Stimulated activated CD4-positive, alpha-beta T cell treated with anti-CD3 and anti-CD28 coated beads, Interleukin-12 subunit alpha, Interleukin-12 subunit beta, amount 100 ng/mL, for 4 hours (primary cell): ENCODE measurements at places on chromosomes 3 and 15.
A peak's percentile ranks its signal among the peaks of the same experiment; 100 is the strongest.

GRCh38 chr3:191339316-191339917, 9.1 kb upstream of the UTS2B start:
- DNase-seq: no peak

DNA sequence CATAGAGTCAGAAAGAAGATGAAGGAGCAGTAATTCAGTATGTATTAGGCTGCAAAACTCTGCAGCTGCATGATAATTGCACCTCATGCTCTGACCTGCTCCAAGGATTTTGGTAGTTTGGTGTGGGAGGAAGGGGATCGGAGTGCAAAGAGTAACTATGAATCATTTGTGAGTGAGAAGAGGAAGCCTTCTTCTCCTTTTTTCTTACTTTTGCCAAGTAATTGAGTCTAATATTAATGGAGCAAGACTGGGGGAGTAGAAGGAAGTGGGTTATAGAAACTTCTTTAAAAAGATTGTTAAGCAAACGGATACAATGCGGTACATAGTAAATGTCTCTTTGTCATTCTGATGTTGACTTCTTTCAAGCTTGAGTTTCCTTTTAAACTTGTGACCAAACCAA, 276.5 kb downstream of the EDEM1 start:
- no peak for DNase-seq

- DNase-seq: no peak
Observed at GRCh38 chr15:57477736-57478522, 101.6 kb downstream of the CGNL1 start.

DNA sequence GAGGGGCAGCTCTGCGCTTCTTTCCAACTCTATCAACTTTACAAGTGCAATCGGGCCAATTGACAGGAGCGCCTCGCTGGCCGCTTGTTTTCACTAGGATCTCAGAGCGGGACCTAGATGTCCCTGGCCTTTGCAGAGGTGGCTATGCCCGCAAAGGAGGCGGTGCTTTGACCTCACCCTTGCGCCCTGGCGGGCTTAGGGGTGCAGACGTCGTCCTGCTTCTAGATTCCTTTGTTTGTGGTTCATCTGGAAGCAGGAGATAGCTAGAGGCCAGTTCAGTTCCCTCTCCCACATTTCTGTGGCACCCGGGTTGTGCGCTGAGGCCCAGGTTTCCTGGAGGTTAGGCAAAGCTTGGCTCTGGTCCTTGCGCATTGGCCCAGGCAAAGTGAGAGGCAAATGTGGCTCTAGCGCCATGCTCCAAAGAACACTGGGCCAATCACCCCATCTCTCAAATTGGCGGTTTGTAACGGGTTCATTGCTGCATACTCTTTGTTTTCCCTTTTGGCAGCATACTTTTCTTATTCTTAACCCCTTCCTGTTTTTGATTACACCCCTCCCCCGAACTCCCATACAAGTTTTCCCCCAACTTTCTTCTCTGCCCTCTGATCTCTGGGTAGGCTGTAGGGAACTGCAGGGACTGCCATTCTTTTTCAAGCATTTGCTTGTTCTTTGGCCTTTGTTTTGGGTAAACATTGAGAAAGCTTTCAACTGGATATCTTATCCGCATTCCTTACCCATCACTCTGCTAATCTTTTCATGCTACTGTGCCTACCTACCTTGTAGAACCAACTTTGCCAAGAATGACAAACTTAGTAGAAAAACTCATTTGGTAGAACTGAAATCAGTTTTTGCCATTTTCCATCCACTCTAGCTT, 1.4 kb downstream of the PPM1L start:
- DNase-seq: no peak

DNA sequence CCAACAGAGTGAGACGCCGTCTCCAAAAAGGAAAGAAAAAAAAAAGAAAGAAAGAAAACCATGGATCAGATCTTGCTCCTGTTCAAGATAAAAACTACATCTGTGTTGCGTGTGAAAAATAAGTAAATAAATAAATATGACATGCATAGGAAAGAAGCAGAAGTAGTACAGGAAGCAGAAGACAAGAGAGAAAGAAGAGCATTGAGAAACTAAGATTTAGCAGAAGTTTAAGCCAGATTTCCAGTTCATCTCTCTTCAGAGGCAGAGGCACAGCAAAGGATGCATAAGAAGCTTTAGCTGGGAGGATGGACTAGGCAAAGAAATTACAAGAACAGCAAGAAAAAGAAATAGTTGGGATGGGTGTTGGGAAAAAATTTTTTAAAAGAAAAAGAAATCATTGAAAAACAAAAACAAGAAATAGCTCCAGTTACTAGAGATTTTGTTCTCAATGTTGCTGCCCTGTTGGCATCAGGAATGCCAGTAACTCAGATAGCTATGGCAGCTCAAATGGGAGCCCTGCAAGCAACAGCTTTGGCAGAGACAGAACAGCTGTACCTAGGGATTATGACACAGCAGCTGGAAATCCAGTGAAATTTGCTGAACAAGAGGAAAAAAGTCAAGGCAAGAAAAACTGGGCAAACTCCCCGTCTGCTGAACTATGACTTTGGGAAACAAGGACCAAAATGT, 17.3 kb downstream of the AP3S2 start:
- DNase-seq: no peak

GRCh38 chr15:96703794-96704550, 373.5 kb downstream of the NR2F2 start:
- no peak for DNase-seq

GRCh38 chr3:194865615-194866014, 179.9 kb downstream of the FAM43A start:
- DNase-seq: no peak

DNA sequence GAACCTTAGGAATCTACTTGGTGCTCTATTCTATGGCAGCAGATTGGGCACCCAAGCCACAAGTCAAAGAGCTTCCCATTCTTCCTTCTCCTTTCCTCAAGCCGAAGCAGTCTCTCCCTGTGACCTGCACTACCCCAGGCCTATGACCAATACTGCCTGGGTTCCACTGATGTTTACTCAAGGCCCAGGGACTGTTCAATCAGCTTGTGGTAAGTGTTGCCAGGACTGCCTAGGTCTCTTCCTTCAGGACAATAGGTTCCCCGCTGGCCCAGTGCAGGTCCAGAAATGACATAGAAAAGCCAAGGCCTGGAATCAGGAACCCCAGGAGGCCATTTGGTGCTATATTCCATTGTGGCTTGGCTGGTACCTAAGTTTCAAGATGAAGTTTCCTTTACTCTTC, 397.9 kb downstream of the ZIC4 start:
- no peak for DNase-seq

DNA sequence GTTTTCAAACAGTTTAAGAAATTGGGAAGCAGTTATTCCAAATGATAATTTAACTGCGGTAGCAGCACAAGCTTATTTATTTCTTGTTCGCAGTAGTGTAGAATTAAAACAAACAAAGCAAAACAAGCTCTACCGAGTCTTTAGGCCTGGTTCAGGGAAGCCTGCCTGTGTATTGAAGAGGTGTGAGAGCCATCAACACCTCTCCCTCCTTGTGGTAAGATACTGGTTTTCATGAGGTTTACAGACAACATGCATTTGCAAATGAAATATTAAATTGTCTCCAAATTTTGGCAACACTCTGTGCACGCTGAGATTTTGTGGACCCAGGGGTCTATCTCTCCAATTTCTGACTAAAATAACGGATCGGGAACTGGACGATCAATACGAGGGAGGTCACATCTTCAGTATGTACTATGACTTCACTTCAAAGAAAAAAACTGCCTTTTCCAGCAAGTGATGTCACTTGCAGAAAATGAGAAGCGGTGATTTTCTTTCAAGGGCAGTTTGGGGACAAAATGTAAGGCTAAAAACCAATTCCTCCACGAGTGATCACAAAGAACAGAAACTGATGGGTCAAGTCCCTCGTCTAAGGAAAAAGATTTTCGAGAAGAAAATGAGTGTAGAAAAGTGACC, 721 bp downstream of the ATR start:
- no peak for DNase-seq

GRCh38 chr3:32226875-32227500, 11.5 kb upstream of the CMTM8 start:
- DNase-seq: no peak

DNA sequence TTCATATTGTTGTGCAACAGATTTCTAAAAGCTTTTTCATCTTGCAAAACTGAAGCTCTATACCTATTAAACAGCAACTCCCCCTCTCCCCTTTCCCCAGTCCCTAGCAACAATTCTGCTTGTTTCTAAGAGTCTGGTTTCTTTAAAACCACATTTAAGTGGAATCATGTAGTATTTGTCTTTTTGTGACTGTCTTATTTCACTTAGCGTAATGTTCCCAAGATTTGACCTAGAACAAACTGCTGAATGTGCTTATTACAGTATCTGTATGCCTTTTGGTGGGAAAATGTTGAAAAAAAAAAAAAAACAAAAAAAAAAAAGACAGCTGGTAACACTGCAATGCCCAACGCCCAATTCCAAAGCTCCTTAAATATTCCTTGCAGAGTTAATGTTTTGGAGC, 19.5 kb upstream of the SPESP1 start:
- DNase-seq: no peak

- DNase-seq: no peak
Observed at GRCh38 chr3:72034986-72035385, 250.0 kb upstream of the PROK2 start.

- DNase-seq: peak; percentile 35
Observed at GRCh38 chr15:40928821-40929659, at the start of gene DLL4. TSS of gene DLL4 (plus strand) at chr15:40929340. CDS start at chr15:40929669, 329 bp downstream.

DNA sequence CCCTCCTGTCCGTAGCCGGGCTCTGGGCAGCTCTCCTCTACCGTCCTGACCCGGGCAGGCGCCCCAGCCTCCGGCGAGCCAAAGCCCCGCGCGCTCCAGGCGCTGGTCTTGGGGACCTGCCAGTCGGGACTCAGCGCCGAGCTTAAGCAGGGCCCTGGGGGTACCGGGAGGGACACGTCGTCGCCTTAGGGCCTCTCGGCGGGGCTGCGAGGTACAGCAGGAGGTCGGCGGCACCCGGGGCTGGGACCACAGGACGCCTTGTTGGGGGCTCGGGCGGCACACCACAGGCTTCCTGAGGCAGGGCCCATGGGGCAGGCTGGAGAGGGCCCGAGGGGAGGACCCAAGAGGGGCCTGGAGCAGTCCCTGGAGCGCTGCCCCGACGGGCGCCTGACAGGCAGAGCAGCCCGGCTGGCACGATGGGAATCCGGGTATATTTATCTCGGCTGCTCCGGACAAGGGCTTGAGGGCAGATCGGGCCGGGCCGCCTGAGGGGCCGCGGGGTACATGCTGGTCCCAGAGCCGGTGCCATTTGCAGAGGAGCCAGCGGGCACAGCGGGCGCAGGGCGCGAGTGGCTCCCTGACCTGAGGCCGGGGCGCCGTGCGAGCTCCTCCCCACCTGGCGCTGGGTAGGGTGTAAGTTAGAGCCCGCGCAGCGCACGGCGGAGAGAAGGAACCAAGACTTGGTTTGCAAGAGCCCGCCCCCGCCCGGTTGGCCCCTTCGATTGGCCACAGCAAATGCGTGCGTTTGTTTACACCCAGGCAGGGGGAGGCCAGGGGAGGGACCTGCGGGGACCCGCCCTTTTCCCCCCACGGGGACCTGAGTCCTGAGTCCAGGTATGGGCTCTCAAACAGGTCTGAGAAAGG, 574 bp downstream of the SLC38A3 start:
- peak; percentile 23 for DNase-seq

GRCh38 chr3:100719136-100719535, 9.8 kb downstream of the TFG start:
- no peak for DNase-seq

DNA sequence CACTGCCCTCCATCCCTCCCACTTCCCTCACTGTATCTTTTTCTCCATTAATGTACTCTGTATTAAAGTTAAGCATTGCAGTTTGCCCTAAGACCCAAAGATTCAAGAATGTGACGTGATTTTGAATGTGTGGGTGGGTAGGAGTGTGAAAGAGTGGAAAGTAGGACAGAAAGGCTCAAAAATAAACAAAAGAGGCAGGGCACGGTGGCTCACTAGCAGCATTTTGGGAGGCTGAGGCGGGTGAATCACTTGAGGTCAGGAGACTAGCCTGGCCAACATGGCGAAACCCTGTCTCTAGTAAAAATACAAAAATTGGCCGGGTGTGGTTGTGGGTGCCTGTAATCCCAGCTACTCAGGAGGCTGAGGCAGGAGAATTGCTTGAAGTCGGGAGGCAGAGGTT, 18.4 kb downstream of the TFRC start:
- no peak for DNase-seq

GRCh38 chr3:55634345-55634744, 147.2 kb upstream of the WNT5A start:
- no peak for DNase-seq

- DNase-seq: no peak
Observed at GRCh38 chr3:10835406-10835805, 19.4 kb downstream of the SLC6A11 start.
